Activated CD8-positive, alpha-beta memory T cell treated with anti-CD3 and anti-CD28 coated beads, Interleukin-2, amount 50 U/mL, for 48 hours (primary cell): ENCODE measurements at places on chromosomes 1 and 21.

DNA sequence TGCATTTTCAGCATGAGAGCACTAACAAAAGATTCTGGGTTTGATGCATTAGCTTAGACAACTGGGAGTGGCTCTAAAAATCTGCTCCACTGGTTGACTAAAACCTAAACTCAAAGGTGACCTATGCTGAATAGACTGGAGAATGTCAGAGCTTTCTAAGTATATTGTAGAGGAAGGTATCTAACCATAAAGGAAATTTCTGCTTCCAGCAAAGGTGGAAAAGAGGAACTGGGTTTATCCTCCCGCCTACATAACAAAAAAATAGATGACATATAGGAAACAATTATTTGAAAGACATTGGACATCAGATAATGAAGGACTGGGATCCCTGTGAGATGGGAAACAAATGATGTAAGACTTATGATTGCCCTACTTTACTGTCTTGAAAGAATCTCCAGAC lies 35.8 kb upstream of the CR2 start:
- DNase-seq: no peak

- no peak for DNase-seq
Observed at GRCh38 chr1:224565186-224565585, 50.9 kb upstream of the CNIH3 start.

DNA sequence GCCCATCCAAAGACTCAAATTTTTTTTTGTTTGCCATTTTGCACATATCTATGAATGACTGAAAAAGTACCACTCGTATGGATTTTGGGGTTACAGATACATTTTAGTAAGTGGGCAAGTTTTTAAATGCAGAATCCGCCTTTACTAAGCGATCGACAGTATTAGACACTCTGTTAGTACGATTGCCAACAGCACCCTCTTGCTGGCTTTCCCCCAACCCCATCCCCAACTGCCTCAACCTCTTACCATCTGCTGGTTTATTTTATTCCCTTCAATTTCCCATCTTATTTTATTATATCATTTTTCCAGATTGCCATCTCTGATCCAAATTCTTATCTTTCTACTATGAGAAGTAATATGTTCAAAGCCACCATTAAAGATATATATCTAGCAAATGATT lies 244.8 kb downstream of the LRRIQ3 start:
- DNase-seq: no peak

- no peak for DNase-seq
Observed at GRCh38 chr1:245168906-245169305, 14.1 kb downstream of the KIF26B start.

DNA sequence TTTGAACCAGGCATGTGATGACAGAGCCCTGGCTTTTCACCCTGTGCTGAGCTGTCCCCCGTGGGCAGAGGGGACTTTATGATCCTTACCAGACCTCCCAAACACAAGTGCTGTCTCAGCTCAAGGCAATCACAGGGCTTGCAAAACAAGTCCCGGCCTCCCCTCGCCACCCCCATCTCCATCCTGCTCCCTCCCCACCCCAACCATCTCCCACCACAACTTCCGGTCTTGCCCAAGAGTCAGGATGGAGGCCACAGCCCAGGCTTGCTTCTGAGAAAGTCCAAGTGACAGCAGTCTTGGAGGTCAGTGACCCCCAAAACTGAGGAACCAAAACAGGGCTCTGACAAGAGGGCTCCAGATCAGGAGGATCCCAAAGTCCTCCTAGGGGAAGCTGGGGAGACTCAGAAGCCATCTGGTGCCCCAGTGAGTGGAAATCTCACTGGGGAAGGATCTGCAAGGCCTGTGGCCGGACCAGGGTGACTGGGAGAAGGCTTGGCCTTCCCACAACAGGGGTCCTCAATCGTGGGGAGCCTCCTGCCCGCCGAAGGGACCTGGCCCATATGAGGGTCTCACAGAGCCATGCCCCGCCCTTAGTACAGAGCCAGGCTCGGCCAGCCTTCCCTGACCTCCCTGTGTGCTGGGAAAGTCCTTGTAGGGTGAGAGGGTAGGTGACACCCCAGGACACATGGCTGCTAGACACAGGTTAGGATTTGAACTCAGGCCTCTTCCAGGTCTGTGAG lies 4.5 kb upstream of the SDC3 start:
- DNase-seq: no peak

DNA sequence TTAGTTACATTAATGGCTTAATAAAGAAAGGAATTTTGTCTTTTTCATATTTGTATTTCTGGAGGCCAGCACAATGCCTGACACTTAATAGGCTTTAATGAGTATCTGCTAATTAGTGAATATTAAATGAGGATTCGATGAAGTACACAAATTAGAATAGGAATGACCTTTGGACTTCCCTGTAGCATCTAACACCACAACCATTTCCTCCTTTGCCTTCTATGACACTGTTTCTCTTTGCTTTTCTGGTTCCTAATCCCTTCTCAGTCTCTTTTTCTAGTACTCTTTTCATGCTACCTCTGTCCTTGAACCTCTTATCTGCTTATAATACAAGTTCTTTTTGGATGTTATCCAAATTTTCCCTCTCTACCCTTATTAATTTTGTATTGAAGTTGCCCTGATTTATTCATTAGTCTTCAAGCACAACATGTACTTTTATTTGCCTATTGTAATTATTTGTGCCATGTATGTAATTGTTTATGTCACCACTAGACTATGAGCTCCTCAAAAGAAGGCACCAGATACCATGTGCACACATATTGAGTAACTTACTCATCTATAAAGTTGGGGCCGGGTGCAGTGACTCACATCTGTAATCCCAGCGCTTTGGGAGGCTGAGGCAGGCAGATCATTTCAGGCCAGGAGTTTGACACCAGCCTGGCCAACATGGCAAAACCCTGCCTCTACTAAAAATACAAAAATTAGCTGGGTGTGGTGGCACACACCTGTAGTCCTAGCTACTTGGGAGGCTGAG lies 23.8 kb downstream of the RPS27 start:
- DNase-seq: no peak

DNA sequence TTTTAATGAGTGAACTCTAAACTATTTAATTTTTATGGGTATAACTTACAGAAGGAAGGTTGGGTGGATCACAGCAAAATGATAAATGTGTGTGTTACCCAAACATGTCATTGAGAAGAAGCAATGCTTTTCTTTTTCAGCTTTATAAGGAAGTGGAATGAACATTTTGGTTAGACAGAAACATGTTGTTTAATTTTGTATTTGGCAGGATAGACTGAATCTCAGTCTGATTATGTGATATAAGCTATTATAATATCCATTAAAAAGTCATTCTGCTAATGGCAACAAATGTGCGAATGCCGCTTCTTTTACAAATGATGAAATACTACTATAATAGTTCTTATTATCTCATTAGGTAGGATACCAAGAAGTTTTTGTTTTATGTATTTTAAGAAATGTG lies 281.9 kb upstream of the ZRANB2 start:
- DNase-seq: no peak

GRCh38 chr1:39877231-39877778 lies 6.0 kb downstream of the TRIT1 start:
- no peak for DNase-seq

DNA sequence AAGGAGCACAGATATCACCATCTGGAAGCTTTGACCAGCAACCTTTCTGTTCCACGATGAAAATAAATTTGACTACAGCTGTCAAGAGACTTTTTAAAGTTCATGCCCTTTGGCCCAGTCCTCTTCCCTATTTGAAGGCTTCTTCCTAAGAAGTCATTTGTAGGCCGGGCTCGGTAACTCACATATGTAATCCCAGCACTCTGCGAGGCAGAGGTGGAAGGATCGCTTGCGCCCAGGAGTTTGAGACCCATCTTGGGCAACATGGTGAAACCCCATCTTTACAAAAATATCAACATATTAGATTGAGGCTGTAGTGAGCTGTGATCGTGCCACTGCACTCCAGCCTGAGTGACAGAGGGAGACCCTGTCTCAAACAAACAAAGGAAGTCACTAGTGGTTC lies 58.3 kb upstream of the IFFO2 start:
- DNase-seq: peak; percentile 25

- DNase-seq: no peak
Observed at GRCh38 chr1:214688891-214689290, 85.9 kb downstream of the CENPF start.

DNA sequence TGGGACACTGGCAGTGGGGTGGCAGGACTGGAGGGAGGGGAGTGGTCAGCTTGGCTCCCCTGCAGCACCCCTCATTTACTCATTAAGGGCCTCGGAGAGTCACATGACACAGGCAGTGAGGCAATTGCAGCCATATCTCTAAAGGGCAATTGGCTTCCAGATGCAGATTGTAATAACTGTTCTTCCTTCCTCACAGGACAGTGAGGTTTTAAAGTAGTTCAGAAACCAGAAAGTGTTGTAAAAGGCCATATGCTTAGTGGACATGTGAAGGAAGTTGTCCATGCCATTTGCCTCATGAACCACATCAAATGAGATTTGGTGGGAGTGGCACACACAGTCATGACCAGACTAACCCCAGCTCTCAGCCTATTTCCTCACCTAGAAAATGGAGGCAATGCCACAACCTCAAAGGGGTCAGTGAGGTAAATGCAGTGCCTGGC lies 11.1 kb downstream of the MTX1 start:
- DNase-seq: no peak

GRCh38 chr21:38824124-38824822 lies 18.5 kb downstream of the ETS2 start:
- no peak for DNase-seq

- DNase-seq: no peak
Observed at GRCh38 chr1:94244816-94245215, 7.4 kb upstream of the ARHGAP29 start.

DNA sequence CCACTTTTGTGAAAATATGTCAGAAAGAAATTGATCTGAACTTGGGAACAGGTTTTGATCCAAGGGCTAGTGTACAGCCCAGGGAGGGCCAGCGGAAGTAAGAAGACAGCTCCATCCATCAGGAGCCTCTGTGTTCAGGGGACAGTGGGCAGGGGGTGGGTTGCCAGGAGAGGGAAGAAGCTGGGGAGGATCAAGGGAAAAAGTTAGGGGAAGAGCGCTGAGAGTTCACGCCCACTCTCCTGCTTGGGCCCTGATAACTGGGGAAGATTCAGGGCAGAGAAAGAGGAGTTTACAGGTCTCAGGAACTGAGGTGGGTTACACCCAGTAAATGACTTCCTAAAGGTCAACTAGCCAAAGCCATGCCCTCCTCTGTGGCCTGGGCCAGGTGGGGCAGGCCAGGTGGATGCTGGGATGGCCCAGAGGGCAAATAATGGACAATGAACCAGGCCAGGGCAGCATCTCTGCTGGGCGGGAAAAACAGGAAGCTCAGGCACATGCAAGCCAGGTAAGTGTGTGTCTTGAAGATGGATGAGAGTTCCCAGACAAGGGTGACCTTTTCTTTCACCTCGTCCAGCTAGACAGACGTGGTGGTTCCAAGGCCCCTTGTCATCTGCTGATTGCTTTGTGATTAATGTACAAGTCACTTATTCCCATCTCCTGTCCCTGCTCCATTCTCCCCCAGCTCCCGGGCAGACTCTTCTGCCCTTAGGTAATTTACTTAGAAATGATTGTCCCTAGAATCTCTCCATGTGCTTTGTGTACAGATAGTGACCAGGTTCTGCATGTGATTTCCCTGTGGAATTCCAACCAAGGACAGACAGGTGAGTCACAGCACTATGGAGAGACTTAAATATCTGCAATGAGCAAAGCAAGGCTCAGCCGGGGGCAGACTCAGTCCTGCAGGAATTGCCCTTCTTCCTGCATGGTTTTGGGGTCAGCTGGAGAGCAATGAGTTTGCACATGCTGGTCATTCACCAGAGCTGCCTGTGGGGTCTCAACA lies 57.0 kb downstream of the MDM4 start:
- DNase-seq: no peak

DNA sequence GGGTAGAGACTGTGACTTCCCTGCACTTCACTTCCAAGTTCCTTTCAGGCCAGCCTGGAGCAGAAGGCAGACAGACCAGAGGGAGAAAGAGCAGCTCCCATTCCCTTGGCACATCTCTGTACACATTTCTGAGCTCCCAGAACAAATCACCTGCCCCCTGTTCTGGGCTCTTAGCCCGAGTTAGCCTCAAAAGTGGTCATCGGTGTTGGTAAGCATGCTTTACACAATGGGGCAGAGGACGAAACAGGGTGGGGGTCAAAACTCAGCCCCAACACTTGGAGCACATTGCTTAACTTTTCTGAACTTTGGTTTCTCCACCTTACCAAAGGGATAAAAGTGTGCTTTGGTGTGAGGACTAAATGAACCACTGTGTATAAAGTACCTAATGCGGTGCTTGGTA lies 98.7 kb downstream of the DAB1 start:
- no peak for DNase-seq

- no peak for DNase-seq
Observed at GRCh38 chr1:66312271-66312990, 221.5 kb upstream of the SGIP1 start.

DNA sequence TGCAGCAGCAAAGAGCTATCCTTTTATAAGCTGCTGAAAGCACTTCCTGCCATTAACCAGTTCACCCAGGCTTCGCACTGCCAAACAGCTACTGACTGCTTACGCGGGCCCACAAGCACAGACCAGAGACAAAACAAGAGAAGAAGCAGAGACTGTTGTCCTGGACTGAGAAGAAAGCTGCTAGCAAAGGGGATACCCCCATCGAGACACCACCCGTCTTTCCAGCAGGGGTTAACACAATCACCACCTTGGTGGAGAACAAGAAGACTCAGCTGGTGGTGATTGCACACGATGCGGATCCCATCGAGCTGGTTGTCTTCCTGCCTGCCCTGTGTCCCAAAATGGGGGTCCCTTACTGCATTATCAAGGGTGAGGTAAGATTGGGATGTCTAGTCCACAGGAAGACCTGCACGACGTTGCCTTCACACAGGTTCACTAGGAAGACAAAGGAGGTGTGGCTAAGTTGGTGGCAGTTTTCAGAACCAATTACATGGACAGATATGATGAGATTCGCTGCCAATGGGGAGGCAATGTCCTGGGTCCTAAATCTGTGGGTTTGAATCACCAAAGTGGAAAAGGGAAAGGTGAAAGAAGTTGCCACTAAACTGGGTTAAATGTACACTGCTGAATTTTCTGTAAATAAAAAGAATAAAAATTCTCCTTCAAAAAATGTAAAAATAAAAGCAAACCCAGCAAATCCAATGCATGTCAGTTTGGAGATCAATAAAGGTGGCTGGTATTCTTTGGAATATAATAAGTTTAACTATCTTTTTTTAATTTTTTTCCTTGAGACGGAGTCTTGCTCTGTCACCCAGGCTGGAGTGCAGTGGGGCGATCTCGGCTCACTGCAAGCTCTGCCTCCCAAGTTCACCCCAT lies 1.2 kb downstream of the FMO5 start:
- DNase-seq: no peak

DNA sequence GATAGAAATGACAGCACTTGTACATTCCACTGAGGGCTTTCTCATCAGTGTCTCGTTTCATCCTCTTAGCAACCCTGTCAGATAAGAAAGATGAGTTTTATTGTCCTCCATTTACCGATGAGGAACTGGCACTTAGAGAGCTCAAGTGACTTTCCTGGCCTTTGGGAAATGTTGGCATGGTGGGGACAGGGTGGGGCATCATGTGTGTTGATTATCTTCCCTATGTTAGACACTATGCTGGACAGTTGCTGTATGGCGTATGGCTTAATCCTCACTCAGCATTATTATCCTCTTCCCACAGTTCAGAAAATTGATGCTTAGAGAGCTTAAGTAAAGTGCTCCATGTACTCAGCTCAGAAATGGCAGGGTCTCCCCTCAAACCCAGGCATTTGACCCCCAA lies 163.2 kb downstream of the CAMTA1 start:
- DNase-seq: no peak
